ENCODE measurements at places on chromosomes 5 and 9.

DNA sequence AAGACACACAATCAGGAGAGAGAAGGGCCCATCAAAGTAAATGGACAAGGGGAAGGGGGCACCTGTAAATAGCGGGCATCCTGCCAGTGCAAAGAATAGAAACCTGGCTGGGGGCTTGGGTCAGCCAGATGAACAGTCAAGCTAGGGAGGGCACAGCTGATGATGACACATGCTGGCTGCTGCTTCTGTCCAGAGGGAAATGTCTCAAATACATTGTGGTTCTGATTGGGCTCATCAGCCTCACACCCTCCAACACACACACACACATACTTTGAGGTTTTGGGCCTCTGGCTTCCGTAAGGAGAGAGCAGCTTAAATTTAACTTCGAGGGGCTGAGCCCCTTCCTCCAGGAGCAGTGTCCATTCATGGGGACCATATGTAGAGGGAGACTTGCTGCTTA lies 27.6 kb upstream of the SPATA31E1 start:
- DNase-seq, result no peak

DNA sequence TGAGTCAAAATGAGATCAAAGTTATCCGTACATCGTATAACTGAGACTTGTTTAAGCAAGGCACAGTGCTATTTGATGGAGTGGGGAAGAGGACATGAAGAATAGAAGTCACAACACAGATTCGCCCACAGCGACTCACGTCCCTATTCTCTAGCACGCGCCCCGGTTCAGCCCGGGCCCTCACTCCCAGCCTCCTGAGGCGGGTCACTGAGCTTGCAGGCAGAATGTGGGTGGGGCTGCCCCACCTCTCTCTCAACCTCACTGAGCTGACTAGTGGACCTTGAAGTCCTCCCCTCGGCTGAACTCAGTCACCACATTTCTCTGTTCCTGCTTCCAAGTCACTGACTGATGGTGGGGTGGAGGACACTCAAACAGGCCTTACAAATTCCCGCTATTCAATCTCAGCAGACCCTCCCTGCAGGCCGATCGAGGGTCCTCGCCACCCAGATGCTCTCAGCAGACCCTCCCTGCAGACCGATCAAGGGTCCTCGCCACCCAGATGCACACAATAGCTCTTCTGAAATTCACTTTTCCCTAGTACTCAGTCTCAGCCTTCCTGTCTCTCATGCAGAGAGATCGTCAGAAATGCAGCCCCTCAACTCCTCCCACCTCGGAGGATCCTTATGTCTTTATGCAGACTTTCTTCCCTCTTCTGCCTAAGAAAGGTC lies 12.9 kb downstream of the GLDC start:
- no peak for DNase-seq

GRCh38 chr5:142186857-142187594 lies 78.4 kb downstream of the NDFIP1 start:
- no peak for DNase-seq

GRCh38 chr9:130635721-130636647 lies 28.4 kb upstream of the PRDM12 start:
- DNase-seq, result no peak

GRCh38 chr5:96517295-96517694 lies 84.2 kb upstream of the PCSK1 start:
- no peak for DNase-seq

DNA sequence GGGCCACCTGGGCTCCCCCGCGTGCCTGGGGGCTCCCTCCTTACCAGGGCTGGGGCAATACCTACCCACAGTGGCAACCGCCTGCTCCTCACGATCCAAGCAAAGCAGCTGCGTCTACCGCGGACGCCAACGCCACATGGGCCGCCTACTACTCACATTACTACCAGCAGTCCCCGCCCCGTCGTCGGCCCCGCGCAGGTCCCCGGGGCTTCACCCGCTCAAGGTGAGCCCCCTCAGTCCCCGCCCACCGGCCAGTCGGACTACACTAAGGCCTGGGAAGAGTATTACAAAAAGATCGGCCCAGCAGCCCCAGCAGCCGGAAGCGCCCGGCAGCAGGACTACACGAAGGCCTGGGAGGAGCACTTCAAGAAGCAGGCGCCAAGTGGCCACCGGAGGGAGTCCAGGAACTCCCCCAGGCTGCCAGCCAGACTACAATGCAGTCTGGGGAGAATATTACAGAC lies 106.0 kb upstream of the MTAP start:
- DNase-seq, result peak; percentile 11
